ENCODE measurements at places on chromosomes 7 and 10.

GRCh38 chr7:50766106-50766848 is 16.4 kb downstream of the GRB10 start:
- DNase-seq = no peak

- DNase-seq = no peak
These were observed 401.9 kb downstream of the PARD3 start for GRCh38 chr10:34413214-34413613.

- DNase-seq = no peak
These were observed 5.2 kb downstream of the ABCA13 start for GRCh38 chr7:48176356-48176893.

DNA sequence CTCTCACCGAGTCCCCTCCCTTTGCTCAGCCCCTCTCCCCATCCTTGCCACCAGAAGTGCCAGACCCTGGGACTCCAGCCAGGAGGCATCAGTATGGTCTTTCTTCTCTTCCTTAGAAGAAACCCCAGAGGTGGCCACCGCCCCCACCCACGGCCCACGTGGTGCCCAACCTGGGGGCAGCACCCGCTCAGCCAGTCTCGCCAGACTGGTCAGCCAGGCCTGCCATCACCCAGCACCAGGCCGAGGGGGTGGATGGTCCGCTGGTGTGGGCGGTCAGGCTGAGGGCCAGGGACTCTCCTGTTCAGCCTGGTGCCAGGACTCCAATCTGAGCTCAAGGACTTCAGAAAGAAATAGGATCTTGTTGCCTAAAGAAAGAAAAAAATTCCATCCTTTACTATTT is 5.8 kb upstream of the CLDN4 start:
- DNase-seq = no peak

- DNase-seq = no peak
These were observed 41.6 kb upstream of the CTBP2 start for GRCh38 chr10:125201791-125202622.

DNA sequence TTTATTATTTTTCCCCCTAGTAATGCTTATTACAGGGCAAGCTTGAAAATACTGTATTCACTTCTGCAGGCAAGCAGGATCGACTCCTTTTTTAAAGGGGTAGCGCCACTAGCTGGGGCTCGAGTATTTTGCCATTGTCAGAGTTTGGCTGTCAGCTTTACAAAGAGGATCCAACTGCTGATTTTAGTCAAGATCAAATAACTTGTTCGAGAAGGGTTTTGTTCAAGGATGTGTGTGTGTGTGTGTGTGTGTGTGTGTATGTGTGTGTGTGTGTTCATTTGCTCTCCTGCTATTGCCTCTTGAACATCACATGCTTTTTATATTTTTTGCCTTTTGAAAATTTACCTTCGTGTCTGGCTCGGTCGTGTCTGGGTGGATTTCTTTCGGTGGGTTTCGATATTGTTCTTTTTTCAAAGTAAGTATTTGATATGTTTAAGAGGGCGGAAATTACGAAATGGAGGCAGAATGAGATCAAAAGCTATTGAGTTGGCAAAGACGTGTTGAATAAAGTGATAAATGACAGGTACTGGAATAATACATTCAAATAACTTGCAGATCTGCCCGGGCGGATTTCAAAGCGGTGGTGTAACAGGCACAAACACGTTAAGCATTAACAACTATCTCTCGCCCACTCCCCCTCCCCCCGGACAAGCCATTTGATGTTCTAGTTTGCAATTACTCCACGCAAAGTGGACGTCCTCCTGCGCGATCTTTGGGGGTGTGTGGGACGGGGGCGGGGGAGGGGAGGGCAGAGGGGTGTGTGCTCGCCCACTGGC is 1.1 kb downstream of the ARID5B start:
- DNase-seq = no peak

DNA sequence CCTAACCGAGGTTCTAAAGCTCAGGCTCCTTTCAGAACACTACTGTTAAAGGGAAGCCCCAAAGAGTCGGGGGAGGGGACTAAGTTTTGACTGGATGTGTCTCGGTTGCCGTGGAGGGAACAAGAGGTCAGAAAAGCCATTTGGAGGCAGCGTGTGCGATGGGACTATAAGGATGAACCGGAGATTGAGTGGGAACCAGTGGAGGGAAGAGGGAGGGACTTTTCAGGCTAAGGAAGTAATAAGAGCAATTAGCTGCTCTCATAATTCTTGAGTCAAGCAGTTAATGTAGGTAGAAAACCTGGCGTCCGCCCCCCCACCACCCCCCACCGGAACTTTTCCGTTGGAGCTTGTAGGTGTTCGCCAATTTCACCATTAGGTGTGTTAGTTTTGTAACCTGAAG is 491 bp upstream of the AKAP9 start:
- peak; percentile 25 for DNase-seq

- no peak for DNase-seq
These were observed 125.2 kb downstream of the TACC2 start for GRCh38 chr10:122113945-122114747.

- no peak for DNase-seq
These were observed 54.6 kb upstream of the NCAPG2 start for GRCh38 chr7:158759245-158759614.

GRCh38 chr7:50181081-50181480 is 88.0 kb upstream of the ZPBP start:
- DNase-seq = no peak

DNA sequence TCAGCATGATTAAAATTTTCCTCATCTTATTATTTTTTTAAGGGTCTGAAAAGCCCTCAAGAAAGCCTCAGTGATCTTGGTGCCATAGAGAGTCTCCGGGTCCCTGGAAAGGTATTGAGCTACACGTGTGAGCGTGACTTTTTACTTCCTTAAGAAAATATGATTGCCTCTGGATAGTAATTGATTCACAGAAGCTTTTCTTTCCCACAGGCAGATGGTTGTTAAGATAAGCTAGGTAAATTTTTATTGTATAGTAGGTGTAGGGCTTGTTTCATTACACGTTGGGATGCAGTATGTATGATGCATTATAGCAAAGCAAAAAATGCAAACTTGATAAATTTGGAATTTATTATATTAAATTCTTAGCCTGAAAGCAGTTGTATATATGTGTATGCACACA is 7.7 kb downstream of the VPS50 start:
- DNase-seq = no peak

DNA sequence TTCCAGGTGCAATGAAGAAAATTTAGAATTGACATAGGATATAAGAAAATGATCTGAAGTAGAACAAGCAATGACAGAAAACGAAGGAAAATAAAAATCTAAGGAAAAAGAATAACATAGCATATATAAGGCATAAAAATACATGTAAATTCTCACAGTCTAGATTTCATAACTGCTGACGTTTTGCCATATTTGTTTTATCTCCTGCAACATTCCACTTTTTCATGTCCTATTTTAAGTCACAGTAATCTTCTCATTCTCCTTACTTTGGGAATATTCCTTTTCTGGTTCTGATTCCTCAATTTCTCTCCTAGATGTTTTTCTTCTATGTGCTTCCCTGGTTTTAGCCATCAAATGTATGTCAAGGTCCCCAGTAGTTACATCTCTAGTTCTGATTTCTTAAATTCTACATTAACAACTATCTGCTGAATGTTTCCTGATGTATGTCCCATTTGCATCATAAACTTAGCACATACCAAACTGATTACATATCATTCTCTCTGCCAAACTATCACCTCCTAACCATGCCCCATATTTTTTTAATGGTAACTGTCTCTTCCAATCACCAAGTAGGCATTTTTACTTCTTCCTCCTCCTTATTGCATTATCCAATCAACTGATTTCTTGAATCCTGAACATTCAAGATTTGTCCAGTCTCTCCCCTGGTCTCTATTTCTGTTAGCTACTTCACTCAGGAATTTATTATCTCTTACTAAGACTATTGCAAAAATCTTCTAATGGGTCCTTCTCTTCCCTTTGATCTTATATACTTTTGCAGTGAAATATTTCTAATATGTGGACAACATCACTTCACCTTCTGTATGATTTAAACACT is 171.3 kb downstream of the DNAJC1 start:
- no peak for DNase-seq

DNA sequence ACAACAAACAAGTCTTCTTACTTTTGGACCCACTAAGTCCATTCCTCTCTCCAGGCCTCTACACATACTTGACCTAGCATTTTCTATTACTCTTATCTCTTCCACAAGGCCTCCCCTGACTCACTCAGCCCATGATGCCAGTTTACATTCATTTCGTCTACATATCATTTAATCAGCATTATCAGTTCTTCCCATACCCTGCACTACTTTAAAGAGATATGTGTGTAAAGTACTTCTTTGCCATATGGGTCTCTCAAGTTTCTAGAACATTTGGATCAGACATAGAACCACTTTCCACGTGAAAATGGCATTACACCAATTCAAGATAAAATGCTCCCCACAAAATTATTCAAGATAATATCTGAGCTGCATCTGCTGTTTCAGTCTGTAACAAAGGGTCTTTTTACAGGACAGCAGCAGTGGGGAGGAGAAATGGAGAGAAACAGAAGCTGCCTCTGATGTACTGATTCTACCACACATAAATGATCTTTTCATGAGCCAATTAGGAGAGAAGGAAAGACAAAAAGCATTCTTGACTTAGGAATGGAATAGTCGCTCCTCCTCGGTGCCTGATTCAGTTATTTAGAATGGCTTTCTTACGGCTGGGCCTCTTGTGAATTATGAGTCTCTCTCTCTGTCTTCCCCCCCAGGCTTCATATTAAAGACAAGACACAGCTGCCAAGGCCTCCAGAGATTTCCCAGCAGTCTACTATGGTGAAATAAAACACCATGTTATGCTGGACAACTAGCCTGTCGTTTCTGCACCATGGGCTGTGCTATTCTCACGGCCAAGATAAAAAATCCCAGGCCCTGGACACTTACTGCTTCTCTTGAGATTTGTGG is 46.9 kb upstream of the SEPTIN7 start:
- no peak for DNase-seq

DNA sequence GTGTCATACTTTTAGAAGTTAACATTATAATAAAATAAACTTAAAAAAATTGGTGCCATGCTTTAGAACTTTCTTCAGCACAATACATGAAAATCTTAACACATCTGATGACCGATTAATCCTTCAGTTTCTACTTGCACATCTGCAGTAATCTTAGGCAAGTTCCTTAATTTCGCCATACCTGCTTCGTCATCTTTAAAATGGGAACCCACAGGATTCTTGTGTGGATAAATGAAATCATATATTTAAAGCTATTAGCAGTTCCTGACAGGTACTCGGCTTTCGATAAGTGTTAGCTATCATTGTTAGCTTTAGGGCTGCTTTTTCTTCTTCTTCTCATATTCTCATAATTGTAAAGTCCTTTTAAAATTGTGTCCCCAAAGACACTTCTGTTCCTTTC is 907 bp upstream of the VPS50 start:
- no peak for DNase-seq

DNA sequence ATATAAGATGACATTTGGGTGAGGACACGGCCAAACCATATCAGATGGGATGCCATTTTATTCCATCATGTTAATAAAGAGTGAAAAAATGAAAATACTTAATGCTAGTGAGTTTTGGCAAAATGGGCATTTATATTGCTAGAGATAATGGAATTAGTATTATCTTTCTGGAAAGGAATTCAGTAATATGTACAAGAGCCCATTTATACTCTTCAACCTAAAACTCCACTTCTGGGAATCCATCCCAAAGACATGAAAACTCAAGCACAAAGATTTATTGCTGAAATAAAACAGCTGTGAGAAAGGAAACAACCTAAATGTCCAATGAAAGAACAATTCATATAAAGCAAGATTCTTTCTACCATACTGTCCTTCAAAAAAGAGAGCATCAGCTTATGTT is 96.0 kb upstream of the TMEM168 start:
- DNase-seq = no peak

GRCh38 chr10:508726-509125 is 180.7 kb downstream of the DIP2C start:
- no peak for DNase-seq

DNA sequence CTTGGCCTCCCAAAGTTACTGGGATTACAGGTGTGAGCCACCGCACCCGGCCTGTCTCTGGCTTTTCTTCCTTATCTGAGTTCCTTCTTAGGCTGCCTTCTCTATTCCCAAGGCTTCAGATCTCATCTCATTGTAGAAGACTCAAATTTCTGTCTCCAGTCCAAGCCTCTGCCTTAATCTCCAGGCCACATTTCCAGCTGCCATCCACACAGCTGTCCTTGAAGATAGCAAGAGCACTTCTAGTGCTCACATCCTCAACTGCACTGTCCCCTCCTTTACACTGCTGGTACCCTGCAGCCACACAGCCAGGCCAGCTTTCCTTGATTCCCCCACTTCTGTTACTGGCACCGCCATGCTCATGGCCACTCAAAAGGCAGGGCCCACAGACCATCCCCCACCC is 35.6 kb downstream of the POLL start:
- DNase-seq = no peak

- no peak for DNase-seq
These were observed 258.8 kb downstream of the STK31 start for GRCh38 chr7:23968791-23969190.

GRCh38 chr7:28799619-28800018 is 158.5 kb downstream of the TRIL start:
- no peak for DNase-seq

GRCh38 chr10:95121904-95122303 is 52.6 kb upstream of the CYP2C8 start:
- DNase-seq = no peak

GRCh38 chr10:97542169-97543024 is 30.2 kb upstream of the ANKRD2 start:
- no peak for DNase-seq

- no peak for DNase-seq
These were observed 27.7 kb downstream of the ZCCHC24 start for GRCh38 chr10:79417731-79418130.

DNA sequence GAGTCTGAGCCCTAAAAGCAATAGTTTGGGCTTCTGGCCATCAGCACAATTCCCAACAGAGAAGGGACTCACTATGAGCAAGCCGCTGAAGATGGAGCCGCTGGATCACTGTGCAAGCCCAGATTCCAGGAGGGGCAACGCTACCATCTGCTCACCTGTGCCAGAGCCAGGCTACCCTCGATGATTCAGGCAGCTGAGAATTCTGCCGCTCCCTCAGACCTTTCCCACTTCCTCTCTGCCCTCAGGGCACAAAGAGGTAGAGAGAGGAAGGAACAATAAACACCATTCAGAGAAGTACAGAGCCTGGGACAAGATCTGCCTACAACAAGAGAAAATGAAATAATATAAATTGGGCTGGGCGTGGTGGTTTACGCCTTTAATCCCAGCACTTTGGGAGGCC is 98.1 kb downstream of the MYOF start:
- no peak for DNase-seq

DNA sequence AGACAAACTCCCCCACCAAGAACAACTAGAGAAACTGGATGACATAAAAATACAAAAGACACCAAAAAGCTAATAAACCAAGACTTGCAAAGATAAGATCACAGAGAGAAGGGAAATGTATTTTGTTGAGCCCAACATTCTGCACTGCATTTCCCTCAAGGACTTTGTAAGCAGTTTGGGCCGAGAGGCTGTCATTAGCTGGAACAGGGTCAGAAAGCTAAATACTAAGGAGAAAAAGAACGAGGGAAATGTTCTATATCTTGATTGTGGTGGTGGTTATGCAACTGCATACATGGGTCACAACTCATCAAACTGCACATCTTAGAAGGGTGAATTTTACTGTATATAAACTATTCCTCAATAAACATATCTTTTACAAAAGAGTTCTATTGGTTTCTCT is 315.0 kb downstream of the IPMK start:
- DNase-seq = no peak

GRCh38 chr10:82211346-82211745 is 336.4 kb downstream of the NRG3 start:
- no peak for DNase-seq

- no peak for DNase-seq
These were observed 289.4 kb upstream of the SP8 start for GRCh38 chr7:21076054-21076453.
